Activated naive CD4-positive, alpha-beta T cell (primary cell): ENCODE measurements at places on chromosomes 6 and 20.

DNA sequence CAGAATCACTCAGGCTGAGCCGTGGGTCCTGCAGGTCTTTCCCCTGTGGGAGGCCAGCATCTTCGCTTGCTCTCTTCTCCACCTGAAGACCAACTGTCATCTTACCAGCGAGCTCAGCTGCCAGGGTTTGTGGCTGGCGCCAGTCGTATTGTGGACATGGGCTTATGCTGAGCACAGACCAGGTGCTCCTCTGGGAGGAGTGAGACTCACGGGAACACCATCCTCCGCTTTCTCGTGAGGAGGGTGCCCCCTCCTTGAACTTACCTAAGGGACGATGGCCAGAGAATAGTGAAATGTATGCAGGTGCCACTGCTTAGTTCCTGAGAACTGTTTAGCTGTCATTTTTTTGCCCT lies 17.1 kb downstream of the WRNIP1 start:
- no peak for DNase-seq

DNA sequence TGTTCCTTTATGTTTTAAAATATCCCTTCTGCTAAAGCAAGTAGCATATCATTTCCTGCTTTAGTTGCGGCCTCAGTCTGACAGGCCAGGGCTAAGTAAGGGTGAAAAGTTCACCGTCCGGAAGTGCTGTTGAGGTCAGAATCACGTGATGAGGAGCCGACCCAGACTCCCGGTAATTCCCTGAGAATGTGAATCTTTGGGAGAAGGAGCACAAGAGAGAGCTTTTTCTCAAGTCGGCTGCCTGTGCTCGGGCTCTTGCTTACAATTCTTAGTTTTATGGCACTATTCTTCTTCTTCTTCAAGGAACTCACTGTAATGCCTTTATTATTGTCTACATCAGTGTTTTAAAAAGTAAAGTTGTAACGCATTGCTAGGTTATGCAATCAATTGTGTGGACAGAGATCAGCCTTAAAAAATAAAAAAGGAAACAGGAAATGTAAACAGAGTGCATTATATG lies 309.3 kb downstream of the PRL start:
- no peak for DNase-seq

DNA sequence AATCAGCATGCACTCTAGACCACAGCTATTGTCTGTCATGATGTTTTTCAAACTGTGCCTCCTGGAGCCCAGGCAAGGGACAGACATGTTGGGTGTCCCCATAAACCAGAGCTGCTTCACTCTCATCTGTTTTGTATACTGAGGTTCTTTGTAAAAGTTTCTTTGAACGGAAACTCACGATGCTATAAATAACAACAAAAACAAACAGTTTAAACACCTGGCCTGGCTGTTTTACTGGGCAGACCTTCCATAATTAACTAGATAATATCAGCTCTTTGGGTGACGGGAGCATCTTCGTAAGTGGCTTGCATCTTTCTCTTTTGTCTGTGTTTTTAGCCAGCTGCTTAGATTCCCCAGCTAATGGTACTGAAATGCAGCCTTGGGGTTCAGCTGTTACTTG lies 190.3 kb downstream of the ZDHHC14 start:
- no peak for DNase-seq

GRCh38 chr6:9621276-9621675 lies 793.6 kb downstream of the TFAP2A start:
- no peak for DNase-seq

GRCh38 chr6:142850679-142851423 lies 94.1 kb downstream of the HIVEP2 start:
- DNase-seq = no peak

DNA sequence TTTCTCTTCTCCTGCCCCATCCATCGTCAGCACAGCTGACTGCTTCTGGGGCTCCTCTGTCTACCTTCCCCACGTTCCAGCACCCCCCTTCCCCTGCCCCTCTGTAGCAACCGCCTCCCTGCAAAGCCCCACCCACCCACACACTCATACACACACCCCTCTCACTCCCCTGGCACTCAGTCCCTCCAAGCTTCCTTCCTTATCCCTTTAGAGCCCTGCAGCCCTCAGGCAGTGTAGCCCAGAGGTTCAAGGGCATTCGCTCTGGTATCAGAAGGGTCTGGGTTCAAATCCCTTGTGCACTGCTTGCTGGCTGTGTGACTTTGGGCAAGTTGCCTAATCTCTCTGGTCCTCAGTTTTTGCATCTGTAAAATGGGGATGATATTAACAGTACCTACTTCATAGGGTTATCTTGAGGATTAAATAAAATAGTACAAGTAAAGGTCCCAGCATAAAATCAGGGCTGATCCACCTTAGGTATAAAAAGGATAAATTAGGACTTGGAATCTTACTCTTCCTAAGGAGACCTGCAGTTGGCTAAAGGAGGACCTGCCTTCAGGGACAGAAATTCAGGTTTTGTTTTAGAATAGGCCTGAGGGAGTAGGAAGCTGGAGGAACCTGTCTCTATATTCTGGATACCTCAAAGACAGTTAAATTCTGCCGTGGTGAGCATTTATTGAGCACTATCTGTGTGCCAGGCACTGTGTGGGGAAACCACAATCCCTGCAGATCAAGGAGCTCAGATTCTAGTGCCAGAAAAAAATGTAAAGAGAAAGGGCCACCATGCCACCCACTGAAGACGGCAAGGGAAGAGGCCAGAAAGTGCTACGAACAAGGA lies 94.1 kb downstream of the SNX5 start:
- no peak for DNase-seq
